IPS-NIHi11 (cell line): ENCODE measurements at places on chromosomes 16 and 17.

GRCh38 chr16:11639925-11640899 lies 28.0 kb upstream of the SNN start:
- DNase-seq: peak; percentile 57

GRCh38 chr16:57998486-57998885 lies 2.0 kb downstream of the ZNF319 start:
- DNase-seq: no peak

- DNase-seq: no peak
Observed at GRCh38 chr16:84535408-84535807, 30.9 kb upstream of the MEAK7 start.

- no peak for DNase-seq
Observed at GRCh38 chr17:65472666-65473309, 88.7 kb downstream of the AXIN2 start.

DNA sequence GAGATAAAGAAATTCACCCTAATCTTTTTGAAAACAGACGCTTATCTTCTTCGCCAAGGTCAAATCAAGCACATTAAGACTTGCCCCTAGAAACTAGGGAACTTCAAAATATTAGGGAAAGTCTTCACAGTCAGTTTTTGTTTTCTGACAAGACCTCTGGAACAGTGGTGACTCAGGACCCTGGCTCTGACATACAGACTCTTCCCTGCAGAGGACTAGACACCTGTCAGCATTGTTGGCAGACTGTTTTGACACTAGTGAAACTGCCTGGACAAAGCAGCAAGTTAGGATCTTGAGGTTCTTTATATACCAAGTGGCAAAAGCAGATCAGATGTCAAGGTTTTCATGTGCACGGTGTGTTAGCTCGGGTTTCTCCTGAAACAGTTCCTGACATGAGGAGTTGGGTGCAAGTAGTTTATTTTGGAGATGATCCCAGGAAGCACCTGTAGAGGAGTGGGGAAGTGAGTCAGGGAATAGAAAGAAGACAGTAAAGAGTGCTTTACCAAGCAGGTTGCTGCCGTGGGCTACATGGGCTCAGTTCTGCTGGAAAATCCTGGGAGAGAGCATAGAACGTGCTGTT lies 182.0 kb upstream of the IRX5 start:
- no peak for DNase-seq

- no peak for DNase-seq
Observed at GRCh38 chr16:60776281-60776680, 1260.0 kb downstream of the CDH8 start.

GRCh38 chr16:63625126-63625525 lies 1496.7 kb downstream of the CDH11 start:
- DNase-seq: no peak

GRCh38 chr16:65268331-65268730 lies 146.5 kb upstream of the CDH11 start:
- no peak for DNase-seq

DNA sequence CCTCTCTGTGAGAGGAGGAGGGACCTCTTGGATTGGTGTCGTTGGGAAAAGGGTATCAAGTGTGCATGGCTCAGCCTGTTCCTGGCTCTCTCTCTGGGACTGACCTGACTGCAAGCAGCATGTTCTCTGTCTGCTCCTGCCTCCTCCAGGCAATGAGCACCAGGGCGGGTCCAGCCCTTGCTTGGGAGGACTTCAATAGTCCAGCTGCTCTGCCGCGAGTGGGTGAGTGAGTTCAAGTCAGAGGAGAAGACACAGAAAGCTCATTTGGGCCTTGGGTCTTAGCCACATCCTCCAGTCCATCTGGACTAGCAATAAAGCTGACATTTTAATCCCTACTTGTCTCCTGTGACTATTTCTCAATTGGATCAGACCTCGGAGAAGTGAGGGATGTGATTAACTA lies 25.2 kb upstream of the TNS4 start:
- no peak for DNase-seq

DNA sequence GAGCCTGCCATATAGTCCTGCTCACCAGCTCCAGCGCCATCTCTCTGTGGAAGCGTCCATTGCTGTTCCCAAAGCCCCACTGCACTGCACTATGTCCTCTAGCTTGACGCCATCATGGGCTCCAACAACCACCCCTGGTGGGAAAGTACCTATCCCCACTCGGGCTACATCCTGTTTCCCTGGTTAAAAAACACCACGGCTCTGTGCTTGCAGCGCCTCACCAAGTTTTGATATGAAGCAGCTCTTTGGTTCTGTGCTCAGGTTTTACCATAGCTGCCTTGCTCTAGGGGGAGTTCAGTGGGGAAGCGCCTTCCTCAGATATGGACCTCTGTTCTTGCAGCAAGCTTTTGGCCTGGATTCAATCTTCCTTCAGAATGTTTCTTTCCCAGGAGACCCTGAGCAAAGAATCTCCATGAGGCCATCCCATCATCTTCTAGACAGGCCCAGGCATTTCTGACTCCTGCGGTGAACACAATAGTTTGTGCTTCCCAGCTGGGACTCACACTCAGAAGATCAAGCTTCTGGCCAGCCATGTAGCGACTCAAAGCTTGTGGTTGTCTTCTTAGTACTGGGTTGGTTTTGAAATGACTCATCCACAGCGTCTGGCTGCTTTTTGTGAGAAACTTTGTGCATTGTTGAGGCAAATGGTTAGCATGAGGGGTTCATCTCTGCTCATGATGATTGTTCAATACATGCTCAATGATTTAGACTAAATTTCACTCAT lies 39.5 kb downstream of the DYNLRB2 start:
- DNase-seq: no peak

DNA sequence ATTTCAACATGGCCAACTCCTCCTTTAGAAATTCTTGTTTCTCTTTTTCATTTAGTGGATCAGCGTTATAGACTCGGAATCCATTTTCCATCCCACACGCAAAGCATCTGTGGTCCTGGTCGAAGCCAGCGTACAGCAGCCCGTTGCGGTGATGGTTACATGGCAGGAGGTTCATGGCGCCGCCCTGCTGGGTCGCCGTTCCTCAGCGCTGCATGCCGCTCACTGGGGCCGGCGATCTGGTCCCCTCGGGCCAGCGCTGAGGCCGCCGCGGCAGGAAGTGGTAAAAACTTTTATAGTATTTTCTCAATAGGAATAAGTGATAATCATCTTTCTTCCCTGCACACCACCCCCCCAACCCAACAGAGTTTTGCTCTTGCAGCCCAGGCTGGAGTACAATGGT lies 29.9 kb upstream of the RHOT1 start:
- DNase-seq: no peak
